Islet precursor cell (in vitro differentiated cells): ENCODE measurements at places on chromosomes 7 and 10.

GRCh38 chr7:141073641-141074161 lies at the start of gene TMEM178B:
TMEM178B (plus strand) TSS chr7:141074064.
- peak; percentile 57 for DNase-seq

- no peak for DNase-seq
Measured at GRCh38 chr10:131233611-131234258, 77.8 kb downstream of the TCERG1L start.

- peak; percentile 76 for DNase-seq
Measured at GRCh38 chr7:149005427-149006344, 22.6 kb downstream of the PDIA4 start.

- DNase-seq = peak; percentile 61
Measured at GRCh38 chr10:123301077-123301857, 147.1 kb downstream of the BUB3 start.

DNA sequence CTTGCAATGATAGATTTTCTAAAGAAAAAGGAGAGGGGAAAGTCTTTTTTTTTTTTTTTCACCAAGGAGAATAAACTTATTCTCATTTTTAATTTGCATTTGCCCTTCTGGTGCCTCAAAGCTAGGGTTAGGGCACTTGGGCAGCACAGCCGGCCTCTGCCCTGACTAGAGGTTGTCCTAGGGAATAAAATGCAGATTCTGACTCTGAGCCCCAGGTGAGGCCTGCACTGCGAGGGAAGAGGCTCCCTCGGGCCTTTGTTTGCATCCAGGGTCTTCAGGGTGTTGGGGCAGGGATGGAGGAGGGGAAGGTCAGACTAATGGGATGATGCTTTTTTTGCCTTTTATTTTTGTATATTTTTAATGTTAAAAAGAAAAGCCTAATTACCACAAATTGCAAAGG lies 7.8 kb downstream of the MYL7 start:
- no peak for DNase-seq

DNA sequence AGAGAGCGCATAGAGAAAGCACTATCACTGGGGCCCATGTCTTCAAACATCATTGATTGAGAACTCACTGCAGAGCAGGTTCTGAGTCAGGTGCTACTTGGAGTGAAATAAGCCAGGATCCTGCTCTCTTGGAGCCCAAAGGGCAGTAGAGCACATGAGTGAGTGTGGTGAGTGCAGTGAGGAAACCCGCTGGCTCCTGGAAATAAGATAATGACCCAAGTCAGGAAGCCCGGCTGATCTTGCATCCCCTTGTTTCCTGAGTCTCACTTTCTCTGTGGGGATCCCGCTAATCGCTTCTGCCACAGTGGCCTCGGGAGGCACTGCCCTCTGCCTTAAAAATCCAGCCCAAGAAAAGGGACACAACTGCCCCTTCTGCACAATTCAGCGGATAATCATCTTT lies 7.1 kb upstream of the FAM107B start:
- no peak for DNase-seq

GRCh38 chr7:155166673-155167370 lies 96.7 kb downstream of the HTR5A start:
- peak; percentile 86 for DNase-seq

DNA sequence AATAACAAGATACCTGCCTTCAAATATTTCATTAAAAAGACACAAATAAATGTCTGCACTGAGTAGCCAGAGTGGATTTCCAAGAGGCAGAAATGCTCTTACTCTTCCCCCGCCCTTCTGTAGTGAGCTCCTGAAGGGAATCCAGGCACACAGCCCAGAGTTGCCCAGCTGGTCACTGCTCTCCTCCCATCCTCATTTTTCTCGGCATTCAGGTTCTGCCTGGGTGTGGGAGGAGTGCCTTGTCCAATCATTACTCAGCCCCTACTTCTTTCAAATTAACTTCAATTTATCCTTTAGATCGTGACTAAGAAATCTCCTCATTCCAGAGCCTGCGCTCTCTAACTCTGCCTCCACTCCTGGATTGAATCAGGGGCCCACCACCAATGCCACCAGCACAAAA lies 12.2 kb downstream of the CCDC6 start:
- DNase-seq = no peak

DNA sequence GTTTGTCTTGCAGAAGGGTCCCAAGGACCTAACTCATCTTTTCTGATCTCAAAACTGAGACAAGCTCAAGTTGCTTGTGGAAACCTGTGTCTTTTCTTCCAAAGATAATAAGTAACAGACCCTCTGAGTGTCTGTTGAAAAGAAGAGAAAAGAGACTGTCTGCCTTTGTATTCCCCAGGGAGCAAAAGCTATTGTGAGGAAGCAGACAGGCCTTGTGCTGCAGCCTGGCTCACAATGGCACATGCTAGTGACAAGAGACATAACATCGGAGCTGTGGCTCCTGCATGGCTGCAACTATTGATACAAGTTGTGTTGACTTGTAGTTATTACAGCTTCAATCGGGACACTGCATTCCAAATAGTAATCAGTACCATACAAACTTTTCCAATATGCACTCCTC lies 202.9 kb downstream of the DKK1 start:
- no peak for DNase-seq

- DNase-seq = no peak
Measured at GRCh38 chr10:113446739-113447138, 106.1 kb upstream of the HABP2 start.

DNA sequence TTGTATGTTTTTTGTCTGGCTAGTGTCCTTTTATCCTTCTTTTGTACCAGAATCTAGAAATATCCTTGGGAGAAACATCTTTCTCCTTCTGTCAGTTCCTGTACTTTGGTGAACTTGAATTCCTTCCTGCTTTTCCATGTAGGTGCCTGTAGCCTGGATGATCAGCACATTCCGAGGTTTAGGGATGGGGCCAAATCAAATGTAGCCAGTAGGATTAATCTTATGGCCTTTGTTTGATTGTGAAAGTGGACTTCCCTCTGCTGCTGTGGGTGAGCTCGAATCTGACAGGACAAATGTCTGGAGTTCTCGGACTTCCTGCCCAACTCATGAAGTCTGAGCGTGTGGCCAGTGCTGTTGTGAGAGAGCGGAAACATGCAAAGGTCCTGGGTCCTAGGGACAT lies 33.2 kb upstream of the NAMPT start:
- no peak for DNase-seq

GRCh38 chr7:150951521-150951920 lies 26.6 kb downstream of the KCNH2 start:
- DNase-seq = no peak

DNA sequence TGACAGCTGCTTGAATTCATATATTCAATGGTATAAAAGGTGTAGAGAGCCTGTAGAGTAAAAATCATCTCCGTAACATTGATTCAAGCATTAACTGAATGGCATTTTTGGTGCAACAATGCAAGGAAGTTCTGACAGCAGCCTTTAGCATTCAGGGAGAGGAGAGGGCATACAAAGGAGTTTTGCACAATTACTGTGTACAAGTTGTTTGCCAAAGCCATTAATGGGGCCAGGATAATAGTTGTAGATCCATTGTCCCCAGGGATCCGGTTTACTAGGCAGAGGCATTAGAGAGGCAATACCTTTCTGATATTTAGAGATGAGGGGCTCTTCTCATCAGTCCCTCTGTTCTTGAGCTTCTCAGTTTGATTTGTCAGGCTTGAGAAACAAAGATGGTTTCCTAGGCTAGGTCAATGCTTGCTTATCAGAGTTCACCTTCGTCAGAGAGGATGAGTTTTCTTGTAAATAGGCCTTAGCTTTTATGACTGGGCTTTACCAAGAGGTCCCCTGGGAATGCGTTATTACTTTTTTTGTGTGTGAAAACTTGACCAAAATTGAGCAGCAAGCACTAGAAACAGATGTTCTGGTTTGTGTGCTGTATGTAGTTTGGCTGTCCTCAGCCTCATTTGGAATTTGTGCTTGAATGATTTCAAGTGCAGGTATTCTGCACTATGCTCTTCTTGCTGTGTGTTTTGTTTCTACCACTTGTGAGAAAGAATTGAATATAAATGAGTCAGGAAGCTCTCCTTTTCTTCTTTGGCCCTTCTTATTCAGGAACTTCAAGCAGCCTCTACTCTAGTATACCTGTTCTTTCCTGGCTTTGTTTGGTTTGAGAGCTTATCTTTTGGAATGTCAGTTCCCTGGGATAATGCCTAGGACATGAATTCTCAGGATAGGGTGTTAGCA lies 32.0 kb downstream of the SND1 start:
- DNase-seq = no peak

DNA sequence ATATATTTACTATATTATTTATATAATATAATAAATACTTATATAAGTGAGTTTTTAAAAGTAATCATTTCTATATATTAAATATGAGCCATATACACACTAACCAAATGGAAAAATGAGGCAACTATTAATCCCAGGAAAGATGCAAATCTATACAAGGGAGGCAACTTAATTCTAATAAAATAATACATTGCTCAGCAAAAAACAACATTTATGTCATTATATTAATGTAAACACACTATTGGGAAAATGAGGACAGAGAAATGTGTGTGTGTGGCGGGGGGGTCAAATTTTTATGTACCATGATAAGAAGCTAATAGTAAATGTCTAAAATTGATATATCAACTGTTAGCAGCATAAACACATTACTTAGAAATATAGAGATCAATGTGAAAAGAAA lies 23.3 kb upstream of the DGKI start:
- no peak for DNase-seq

DNA sequence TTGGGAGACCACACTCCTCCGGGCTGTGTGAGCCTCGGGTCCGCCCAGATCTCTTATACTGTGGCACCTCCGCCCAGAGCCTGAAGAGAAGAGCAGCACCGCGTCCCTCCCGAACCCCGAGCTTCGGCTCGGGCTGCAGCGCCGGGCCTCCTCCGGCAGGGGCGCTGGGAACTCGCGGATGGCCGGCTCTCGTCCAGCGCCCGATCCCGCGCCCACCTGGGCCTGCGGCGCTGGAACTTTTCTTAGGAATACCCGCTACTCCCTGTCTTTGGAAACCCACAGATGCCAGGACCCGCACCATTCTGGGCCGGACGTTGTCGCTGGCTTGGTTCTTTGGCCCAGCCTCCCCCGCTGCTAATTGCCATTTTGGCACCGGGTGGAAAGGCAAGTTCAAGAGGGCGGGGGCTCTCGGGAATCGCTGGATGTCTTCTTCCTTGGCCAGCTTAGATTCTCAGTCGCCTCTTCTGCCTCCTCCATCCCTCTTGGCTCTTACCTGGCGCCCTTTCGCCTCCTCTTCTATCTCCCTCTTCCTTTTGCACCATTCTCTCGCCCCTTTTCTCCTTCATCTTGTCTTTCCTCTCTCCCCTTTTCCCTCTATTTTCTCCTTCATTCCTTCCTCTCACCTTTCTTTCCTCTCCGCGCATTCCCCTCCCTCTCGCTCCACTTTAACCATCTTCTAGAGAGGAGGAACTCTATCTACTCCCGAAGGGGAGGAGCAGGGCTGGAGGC lies 2.1 kb upstream of the SORCS3 start:
- DNase-seq = peak; percentile 77

- no peak for DNase-seq
Measured at GRCh38 chr7:81534996-81535395, 234.9 kb downstream of the HGF start.

- DNase-seq = no peak
Measured at GRCh38 chr10:92913973-92914372, 65.7 kb downstream of the EXOC6 start.

GRCh38 chr10:129949891-129950291 lies 14.2 kb downstream of the EBF3 start:
- DNase-seq = peak; percentile 89

- DNase-seq = peak; percentile 88
Measured at GRCh38 chr10:102117391-102118159, 2.6 kb downstream of the LDB1 start.

DNA sequence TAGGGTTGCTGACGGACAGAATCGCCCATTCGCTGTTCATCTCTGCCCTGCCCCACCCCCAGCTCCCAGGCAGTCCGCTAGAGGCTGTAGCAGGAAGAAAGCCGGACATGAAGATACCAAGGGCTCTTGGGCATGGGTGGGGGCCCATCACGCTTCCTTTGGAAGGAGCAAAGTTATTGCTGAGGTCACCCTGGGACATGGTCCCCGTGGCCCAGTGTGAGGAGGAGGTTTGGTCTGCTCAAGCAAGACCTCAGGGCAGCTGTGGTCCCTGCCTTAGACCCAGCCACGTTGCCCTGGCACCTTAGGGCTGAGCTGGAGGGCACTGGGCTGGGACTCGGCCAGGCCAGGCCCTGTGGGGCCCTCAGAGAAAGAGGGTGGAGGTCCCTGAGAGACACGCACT lies 132.1 kb upstream of the NPS start:
- no peak for DNase-seq

GRCh38 chr10:119728172-119728800 lies 2.4 kb downstream of the INPP5F start:
- DNase-seq = no peak

DNA sequence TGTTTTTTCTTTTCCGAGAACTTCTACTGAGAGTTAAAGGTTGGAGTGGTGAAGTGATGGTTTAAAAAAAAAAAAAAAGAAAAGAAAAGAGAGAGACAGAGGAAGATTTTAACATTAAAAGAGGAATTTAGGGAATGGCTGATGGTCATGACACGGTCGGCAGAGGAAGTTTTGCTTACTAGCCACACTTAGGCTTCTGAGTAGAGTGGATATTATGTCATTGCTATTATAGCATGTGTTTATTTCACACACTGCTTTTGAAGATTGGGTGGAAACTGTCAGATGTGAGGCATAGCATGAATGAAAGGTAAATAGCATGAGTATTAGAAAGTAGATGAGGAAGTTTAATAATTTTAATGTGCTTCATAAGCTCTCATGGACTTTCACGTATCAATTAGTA lies 2.5 kb downstream of the KAT6B start:
- DNase-seq = no peak

GRCh38 chr7:50599385-50599784 lies 34.2 kb upstream of the DDC start:
- no peak for DNase-seq

DNA sequence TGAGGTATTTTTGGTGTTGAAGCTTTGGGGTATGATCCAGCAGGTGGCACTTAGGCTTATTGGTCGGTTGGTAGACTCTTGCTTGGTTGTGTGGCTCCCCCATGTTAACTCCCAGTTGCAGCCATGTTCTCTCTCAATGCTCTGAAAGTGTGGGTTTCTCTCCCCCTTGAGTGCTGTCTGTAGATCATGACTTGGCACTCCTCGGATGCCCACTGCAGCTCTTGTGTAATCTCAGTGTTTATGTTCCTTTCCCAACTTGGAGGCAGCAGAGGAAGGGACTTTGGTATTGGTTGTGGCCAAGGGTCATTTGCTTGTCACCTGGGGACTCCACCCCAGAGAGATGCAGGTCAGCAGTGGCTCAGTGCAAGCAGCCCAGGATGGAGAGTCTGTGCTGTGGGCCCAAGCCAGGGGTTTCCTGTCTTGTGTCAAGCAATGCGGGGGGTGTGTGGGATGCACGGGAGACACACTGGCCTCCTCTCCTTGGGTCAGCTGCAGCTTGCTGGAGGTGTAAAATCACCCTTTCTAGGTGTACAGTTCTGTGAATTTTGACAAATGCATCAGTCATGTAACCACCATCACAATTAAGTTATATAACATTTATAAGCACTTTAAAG lies 36.9 kb downstream of the PIK3CG start:
- no peak for DNase-seq

DNA sequence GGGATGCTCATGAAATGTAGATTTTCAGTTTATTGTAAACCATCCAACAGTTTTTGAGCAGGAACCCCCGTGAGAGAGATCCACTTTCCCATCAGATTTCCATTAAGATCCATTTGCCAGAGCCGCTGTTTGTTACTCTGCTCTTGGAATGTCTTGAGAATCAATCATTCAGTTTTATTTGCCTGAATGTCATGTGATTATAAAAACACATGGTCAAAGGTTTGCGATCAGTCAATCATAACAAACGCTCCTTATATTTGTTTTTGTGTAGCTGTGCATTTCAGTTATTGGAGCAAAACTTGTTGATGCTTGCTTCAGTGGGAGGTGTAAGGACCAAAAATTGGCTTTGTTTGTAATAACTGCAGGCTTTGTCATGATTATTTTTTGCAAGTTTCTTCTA lies 155.8 kb upstream of the RHOBTB1 start:
- no peak for DNase-seq
